ENCODE measurements at places on chromosomes 3 and 15.

GRCh38 chr3:107496855-107497254 is 25.9 kb upstream of the BBX start:
- DNase-seq, result no peak
- no peaks in the 10 kb centered on the region for H3K4me1 ChIP-seq
- H3K27ac ChIP-seq, result no peak overlapping the region

DNA sequence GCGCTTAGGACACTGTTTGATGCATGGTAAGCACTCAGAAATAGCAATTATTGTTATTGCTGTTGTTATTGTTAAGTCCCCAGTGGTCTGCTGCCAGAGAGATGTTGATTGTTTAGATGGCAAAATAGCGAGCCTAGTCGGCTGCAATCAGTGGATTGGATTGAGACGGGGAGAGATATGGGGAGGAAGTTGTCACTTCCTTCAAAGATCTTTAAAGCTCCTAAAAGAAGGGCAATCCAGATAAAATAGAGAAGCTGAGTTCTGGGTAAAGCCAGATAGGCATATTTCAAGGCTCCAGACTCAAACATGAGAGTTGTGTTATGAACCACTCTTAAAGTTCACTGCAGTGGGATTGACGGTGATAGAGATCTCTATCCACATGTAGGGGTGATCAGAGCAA is 64.5 kb downstream of the RYR3 start:
- H3K27ac ChIP-seq, result no peak overlapping the region
- DNase-seq, result no peak
- no peaks in the 10 kb centered on the region for H3K4me1 ChIP-seq
- no peaks in the 10 kb centered on the region for H3K27me3 ChIP-seq
- H3K36me3 ChIP-seq, result no peaks in the 10 kb centered on the region
- no peak overlapping the region for H3K4me3 ChIP-seq

DNA sequence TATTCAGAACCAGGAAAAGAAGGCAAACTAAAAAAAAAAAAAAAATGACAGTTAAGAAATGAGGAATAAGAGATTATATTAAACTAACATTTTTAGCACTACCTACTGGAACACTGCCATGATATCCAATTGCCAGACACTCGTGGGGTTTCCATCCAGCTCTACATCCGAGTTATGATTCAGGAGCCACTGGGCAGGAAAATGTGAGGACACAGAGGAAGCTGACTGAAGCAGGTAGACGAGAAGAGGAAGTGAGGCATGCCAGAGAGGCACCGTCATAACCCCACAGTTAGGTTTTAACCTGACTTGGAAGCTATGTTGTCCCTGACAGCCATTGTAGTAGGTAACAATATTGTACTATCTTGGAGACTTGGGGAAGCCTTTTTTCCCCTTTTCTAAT is 495.0 kb downstream of the NLGN1 start:
- H3K4me1 ChIP-seq, result no peaks in the 10 kb centered on the region
- no peak overlapping the region for H3K4me3 ChIP-seq
- H3K27me3 ChIP-seq, result no peaks in the 10 kb centered on the region
- no peak overlapping the region for H3K27ac ChIP-seq

DNA sequence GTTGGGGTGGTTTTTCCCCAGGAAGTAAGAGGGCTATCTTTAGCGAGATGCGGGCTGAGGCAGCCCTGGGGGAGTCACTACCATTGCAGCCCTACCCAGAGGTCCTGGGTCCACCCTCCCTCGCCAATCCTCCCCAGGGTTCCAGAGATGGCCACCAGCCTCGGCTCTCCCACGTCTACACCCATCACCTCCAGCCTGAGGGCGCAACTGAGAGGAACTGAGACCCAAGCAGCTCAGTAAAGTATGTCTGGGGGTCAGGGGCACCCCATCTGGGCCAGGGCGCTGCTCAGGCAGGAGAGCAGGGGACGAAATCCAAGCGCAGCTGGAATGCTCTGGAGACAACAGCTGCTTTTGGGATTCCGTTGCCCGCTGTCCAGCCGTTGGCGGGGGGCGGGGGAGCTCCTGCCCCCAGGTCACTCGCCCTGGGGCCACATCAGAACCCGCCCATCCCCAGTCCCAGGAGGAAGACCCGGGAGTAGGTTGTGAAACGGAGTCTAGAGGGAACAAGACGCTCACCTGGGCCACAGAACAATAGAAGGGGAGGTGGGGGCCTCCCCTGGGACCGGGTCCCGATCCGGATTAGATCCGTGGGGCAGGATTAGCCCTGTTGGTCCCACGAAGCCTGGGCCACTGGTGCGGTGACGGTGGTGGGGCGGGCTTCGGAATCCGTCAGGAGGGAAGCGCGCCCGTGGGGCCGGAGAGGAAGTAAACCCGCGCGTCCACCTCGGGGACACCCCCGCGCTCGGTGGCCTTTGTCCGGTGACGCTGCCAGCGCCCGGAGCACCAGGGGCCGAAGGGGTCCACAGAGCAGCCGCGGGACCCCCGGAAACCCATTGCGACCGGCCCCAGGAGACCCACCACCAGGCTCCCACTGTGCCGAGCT is 1.4 kb upstream of the NDUFAF3 start:
- peak overlapping the region; percentile 98 for H3K27ac ChIP-seq

DNA sequence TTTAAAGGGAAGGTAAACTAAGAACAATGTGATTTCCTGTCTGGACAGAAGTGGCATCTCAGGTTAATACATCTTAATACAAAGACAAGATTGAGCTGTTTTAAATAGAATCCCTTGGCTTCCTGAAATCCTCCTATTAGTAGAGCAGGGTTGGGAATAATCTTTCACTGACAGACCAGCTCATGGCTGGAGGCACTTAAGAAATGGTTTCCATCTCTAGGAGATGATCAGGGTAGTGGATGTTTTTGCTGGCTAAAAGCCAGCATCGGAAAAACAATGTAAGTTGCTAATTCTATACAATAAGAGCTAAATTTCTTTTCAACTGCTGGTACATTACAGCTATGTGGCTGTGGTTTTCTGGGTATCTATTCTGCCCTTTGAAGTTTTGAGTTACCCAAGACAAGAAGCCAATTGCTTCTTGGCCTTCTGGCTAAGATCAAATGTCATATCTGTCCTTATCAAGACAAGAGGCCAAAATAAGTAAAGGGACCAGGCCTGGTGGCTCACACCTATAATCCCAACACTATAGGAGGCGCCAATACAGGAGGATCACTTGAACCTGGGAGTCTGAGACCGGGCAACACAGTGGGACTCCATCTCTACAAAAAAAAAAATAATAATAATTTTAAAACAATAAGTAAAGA is 49.6 kb downstream of the SHQ1 start:
- H3K27me3 ChIP-seq, result no peaks in the 10 kb centered on the region
- no peaks in the 10 kb centered on the region for H3K4me1 ChIP-seq
- DNase-seq, result no peak
- H3K4me3 ChIP-seq, result no peak overlapping the region
- H3K36me3 ChIP-seq, result no peaks in the 10 kb centered on the region
- H3K27ac ChIP-seq, result no peak overlapping the region
